ENCODE measurements at places on chromosomes 5 and 9.

DNA sequence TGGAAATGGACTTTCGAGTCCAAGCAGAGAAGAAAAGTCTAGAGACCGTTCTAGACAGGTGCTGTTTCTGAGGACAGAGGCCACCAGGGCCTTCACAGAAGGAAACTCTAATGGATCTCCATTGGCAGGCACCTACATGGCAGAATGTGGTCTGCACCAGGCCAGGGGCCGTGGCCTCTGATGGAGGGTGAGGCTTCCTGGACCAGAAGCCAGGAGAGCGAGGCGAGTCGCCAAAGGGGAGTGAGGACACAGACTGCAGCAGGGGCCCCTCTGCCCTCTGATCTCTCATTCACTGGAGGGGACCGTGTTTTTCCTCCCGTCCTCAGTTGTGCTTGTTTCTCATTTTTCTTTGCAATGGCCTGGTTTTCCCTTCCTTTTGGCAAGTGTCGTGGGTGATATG lies 41.1 kb downstream of the ALG2 start:
- no peak for DNase-seq

DNA sequence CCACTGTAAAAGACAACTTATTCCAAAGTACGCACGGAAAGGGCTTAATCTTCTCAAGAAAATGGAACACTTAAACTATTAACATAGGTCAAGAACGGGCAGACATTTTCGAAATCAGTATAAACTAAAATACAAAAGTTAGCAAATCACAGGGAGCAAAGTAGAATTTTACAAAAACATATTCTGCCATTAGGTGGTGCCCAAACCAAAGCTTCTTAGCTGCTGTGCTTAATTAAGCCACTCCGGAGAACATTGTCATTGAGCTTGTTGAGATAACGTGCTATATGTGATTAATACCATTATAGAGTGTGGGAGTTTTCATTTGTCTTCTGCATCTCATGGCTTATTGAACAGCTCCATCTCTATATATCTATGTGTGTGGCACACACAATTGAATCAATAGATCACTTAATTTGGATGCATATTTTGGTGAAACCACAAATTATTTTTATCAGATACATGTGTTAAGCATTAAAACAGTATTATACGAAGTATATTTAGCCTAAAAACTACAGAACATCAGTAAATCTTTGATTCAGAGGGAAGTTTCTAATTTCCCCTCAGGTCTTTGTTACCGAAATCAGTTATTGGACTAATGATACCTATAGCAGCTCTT lies 23.4 kb downstream of the UBLCP1 start:
- no peak for DNase-seq

- no peak for DNase-seq
Observed at GRCh38 chr9:36276781-36277181, 18.5 kb upstream of the GNE start.

DNA sequence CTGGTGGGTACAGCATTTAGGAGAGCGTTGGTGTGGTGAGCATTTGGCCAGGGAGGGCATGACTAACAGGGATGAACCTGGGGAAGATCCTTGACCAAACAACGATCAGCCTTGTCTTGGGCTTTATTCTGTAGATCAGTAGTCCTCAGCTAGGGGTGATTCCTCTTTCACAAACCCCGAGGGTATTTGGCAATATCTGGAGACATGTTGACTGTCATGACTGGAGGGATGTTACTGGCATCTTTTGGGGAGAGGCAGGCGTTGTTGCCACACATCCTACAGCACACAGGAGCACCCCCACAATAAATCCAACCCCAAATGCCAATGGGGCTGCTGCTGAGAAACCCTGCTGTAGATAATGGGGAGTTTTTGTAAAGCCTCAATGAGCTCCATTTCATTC lies 43.9 kb downstream of the OSTF1 start:
- DNase-seq: no peak

- DNase-seq: no peak
Observed at GRCh38 chr5:103741984-103742383, 179.4 kb upstream of the NUDT12 start.

DNA sequence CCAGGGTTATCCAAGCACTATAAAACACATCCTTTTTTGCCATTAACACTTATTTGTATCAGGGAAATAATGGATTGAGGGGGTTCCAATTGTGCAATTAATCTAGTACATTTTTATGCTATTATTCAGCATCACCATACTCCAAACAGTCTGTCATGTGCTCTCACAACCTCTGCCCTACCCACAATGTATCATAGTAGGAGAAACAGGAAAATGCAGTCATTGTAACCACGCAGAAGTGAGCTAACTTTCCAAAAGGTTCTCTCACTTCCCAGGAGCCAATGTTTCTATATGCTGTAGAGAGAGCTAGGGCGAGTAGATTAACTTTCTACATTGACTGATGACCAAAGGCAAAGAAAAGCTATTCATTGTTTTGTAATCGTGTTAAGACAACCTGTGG lies 29.8 kb downstream of the DAB2 start:
- DNase-seq: no peak

GRCh38 chr9:7144265-7145046 lies 386.7 kb downstream of the KDM4C start:
- no peak for DNase-seq

DNA sequence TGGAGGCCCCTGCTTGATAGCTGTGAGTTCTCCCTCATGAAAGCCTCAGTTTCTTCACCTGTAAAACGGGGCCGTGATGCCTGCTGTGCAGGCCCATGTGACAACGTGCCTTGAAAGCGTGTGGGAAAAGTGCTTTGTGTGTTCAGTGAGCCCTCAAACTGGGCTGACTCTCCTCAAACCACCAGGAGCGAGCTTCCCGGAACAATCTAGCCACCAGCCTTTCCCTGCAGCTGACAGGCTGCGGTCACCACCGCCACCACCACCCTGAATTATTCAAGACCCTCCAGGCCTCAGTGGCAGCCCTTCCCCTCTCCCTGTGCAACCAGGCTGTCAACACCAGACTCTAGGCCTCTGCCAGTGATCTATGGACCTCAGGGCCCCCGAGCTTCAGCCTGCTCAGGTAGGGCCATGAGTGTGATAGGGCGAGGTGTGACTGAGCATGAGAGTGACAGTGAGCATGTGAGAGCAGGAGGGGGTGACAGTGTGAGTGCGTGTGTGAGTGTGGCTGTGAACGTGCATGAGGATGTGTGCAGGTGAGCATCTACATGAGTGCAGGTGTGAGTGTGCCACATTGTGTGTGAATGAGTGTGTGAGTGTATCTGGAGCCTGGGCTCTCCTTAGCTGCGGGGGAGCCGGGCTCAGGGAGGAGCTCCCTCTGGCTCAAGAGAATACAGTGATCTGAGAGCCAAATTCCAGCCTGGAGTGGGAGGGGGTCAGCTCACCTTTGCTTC lies 53.3 kb upstream of the PSD2 start:
- no peak for DNase-seq

DNA sequence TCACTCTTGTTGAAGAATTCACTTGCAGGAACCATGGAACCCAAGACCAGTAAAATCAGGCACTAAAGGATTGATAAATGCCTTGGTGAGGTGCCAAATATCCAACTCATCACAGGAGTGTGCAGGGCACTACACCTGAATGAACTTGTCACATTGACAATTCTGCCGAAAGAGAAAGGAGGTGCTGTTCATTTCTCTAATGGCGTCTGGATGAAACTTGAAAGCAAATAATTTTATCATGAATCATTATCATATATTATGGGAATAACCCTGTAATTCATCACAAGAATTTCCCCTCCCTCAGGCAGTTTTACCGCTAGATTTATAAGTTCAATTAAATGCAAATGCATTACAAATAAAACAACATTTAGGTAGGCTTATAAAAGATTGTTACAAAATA lies 360.0 kb downstream of the GLIS3 start:
- DNase-seq: no peak

DNA sequence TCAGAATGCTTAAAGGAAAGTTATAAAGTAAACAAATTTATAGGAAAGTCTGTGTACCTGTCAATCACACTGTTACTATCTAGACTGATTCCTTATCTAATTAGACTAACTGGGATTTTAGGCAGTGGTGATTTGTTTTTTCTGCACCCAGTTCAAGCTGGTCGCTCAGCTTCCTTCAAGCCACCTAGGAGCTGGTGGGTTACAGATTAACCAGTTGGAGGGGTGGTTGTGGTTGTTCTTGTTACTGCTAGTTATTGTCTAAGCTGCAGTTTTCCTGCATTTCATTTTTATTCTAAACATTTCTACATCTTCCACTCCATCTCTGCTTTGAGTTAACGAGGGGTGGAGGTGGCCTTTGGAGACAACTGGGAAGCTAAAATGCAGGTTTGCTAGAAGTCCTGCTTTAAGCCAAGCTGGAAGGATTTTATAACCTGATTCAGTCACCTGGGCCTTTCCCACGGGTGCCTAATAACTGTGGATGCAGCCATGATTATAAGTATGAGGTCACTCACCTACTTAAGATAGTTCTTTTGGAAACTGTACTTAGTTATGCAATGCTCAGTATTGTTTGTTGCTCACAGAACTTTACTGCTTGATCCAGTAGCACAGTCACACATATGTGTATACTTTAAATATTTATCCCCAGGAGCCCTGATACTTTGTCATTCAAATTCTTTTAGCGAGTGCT lies 303.9 kb upstream of the DAP start:
- no peak for DNase-seq

DNA sequence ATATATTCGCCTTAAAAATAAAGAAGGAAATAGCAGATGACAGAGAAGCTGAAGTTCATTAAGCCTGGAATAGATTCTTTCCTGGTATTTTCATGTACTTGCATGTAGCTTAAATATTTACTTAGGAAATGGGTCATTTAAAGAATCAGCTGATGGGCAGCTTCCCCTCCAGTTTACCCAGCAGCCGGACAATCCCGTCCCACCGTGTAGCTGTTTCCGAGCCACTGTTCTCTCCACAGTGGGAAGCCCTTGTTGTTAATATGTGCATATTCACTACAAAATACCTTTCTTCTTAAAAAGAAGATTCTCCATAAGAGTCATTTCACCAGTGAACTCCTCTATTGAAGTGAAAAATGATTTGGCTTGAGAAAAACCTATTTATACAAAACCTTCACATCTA lies 187.0 kb downstream of the FANCC start:
- DNase-seq: no peak

GRCh38 chr5:149975409-149975808 lies 14.9 kb downstream of the SLC26A2 start:
- no peak for DNase-seq

DNA sequence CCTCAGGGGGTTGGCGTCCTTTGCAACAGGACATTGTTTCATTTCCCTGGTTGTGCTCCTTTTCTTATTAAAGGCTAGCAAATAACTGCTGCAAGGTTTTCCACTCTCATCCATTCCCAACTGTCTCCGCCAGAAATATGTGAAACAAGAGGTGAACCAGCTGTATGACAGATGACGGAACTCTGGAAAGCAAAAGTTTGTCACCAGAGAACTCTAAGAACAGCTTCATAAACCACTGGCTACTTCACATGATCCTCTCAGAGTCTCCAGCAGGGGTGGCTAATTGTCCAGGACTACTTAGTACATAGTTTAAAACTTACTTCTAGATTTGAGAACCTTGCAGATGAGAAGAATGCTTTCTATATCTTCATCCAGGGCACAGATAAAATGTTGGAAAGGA lies 195.9 kb upstream of the RAD23B start:
- DNase-seq: no peak

DNA sequence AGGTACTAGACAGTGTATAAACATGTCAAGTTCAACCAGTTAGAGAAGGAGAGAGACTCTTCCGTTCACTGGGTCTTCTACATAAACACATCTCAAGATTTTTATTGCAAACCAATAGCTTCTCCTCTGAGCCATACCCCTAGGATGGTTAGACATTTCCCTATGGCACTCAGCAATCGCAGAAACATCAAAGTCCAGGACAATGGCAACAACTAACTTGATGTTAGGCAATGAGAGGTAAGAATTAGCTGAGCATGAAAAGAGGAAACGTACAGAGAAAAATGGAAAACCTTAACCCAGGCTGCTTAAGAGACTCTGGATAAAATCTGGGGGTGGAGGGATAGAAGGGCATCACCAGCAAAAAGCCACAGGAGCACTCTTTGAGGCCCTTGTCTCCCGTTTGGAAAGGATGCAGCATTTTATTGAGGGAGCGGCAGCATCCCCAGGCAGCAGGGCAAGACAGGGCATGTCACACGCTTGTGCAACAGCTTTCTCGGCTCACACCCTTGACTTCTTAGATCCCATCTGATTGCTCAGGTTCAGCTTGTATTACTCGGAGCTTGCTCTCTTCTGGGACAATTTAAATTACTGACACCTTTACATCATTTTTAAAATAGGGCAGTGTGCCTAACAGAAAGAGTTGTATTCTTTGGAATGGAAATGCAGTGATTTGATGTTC lies 8.6 kb upstream of the PSAT1 start:
- DNase-seq: no peak

DNA sequence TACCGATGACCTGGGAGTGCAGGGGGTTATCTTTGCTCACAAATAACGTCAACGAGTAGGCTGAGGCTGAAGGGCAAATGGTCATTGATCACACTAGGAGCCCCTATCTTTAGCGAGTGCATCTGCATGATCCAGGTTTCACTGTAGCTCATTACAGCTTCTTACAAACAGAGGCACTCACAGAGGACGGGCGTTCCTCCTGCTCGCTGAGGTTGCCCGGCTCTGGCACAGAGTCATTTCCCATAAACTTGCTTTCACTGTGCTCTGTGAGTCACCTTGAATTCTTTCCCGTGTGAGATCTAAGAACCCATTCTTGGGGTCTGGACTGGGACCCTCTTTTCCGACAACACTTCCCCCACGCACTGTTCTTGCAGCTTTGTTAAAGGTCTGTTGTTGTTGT lies 1.9 kb upstream of the PAEP start:
- DNase-seq: no peak

DNA sequence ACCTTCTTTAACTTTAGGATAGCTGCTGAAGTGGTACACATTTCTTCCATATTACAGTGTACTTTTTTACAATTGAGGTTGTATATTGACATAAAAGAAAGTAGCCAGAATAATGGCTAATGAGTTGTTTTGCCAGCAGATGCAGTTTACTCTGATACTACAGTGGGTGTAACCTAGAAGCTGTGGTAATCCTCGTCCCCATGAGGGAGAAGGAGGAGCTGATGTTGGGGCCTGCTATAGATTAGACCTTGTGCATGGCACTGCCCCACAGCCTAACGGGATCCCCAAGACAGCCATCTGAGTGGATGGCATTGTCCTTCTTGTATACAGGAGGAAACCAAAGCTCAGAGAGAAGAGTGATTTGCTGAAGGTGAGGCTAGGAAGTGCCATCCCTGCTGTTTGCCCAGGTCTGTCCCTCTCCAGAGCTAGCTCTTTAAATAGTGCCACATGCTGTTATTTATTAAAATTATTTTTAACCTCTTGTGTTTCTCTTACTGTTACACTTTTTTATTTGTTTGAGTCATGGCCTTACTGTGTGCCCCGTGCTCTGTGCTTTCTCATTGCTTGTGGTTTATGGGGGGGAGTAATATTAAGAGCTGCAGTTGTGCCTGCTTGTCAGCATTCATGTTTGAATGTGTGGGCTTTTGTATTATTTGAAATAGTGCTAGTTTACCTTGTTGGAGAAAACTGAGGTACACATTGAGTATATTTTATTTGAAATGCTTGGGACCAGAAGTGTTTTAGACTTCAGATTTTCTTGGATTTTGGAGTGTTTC lies 65.3 kb downstream of the ICE1 start:
- DNase-seq: no peak

GRCh38 chr5:127515693-127516440 lies 1.6 kb upstream of the PRRC1 start:
- no peak for DNase-seq

Measured in stimulated activated CD4-positive, alpha-beta T cell treated with anti-CD3 and anti-CD28 coated beads, TNF-alpha, amount 100 ng/mL, for 4 hours (primary cell).